ENCODE measurements at places on chromosomes 1 and 21.

DNA sequence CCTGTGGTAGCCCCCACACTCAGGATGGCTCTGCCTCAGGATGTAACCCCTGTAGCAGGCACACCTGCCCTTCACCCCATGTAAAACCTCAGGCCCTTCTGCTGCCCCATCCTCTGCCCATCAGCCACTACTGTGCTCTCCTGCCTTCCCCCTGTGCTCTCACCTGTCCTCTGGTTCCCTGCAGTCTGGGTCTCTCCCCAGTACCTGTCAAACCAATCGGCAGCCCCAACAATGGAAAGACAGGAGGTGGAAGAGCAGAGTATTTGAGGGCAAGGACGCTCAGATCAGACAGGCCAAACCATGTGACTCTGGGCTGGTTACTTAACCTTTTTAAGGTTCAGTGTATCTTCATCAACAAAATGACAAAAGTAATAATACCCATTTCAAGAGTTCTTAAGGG, 30.9 kb downstream of the SMIM12 start:
- no peak overlapping the region for H3K4me3 ChIP-seq
- H3K27me3 ChIP-seq: no peaks in the 10 kb centered on the region
- H3K36me3 ChIP-seq: peaks cover 5% of the 10 kb centered on the region
- no peaks in the 10 kb centered on the region for H3K4me1 ChIP-seq

GRCh38 chr1:58932859-58933598, 149.2 kb upstream of the JUN start:
- H3K36me3 ChIP-seq: no peaks in the 10 kb centered on the region
- no peaks in the 10 kb centered on the region for H3K27me3 ChIP-seq
- no peak for ATAC-seq
- peak overlapping the region; percentile 18 for H3K27ac ChIP-seq
- H3K4me1 ChIP-seq: peaks cover 13% of the 10 kb centered on the region

DNA sequence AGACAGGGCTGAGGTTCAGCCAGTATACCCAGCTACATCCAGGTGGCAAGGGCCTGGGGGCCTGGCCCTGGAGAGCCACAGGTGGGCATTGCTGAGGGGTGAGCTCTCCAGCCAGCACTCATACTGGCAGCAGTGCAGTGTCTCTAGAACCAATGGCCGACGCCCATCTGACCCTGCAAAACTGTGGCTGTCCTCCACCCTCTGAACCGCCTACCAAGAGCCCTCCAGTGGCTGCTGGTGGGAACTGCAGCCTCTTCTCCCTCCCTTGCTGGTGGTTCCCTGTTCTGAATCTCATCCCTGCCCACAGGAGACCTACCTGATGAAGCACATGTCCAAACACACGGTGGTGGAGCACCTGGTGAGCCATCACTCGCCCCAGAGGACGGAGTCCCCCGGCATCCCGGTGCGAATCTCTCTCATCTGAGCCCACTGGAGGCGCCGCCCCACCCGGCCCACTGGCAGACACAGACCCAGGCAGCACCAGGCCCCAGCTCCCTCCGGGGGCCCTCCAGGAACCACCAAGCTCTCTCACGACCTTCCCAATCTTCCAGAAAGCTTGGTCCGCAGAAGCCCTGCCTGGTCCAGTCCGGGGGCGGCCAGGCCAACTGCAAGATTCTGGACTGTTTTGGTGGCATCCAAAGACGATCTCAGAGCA, 22.1 kb downstream of the A3GALT2 start:
- no peaks in the 10 kb centered on the region for H3K27me3 ChIP-seq
- H3K27ac ChIP-seq: no peak overlapping the region
- H3K4me1 ChIP-seq: peaks cover 8% of the 10 kb centered on the region
- no peak overlapping the region for H3K4me3 ChIP-seq

GRCh38 chr1:219121679-219122078, 52.0 kb upstream of the LYPLAL1 start:
- no peaks in the 10 kb centered on the region for H3K27me3 ChIP-seq
- H3K36me3 ChIP-seq: no peaks in the 10 kb centered on the region
- H3K4me3 ChIP-seq: no peak overlapping the region
- H3K4me1 ChIP-seq: no peaks in the 10 kb centered on the region
- no peak for ATAC-seq

DNA sequence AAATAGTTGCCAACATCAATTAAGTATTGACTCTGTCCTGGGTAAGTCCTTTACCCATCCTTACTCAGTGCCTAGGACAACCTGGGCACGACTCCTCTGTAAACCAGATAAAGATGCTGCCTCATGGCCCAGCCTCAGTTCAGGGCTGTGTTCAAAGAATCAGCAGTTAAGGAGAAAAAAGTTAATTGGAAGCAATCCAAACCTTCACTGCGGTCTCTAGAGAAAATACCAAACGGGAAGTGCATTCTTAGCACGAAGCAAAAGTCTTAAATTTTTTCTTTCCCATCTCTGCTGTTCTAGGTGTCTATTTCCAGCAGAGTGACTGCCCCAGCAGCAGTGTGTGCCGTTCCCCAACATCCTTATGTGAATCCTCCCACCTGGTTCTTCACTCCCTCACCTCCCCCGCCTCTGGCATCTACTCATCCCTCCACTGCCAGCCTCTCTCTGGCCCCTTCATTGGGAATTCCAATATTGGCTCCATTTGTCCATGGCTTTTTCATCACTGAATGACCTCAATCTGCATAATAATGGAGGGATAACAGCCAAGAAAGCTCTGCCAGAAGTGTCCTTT, 23.2 kb downstream of the KANK4 start:
- H3K4me3 ChIP-seq: no peak overlapping the region
- no peaks in the 10 kb centered on the region for H3K36me3 ChIP-seq
- no peak overlapping the region for H3K27ac ChIP-seq
- H3K4me1 ChIP-seq: peaks cover 6% of the 10 kb centered on the region
- ATAC-seq: no peak
- peaks cover 43% of the 10 kb centered on the region for H3K27me3 ChIP-seq

DNA sequence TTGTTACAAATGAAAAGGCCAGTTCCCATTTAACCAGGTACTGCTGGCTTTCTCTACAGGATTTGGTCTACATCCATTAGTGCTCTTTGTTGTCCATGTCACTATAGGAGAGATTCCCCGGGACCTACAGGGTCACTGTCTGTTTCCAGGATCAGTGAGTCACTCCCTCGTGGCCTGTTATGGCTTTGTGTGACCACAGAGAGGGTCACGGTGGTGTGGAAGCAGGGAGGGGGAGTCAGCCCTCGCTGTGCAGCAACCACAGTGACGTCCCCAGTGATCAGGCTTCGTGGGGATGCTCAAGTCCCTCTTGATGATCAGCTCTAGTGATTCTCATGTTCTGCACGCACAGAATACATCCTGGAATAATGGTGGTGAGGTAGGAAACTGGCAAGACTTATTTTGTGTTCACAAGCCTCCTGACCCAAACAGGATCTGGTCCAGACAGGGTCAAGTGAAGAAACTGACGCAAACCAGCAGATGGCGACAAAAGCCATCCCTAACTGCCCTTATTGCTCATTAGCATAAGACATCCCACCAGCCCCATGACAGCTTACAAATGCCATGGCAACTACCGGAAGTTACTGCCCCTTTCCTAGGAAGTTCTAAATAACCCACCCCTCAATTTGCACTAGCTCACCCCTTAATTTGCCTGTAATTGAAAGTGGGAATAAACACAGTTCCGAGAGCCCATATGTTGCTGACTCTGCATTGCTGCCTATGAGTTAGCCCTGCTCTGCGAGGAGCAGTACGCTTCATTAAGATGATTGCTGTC, 98.5 kb downstream of the DISC1 start:
- H3K27me3 ChIP-seq: no peaks in the 10 kb centered on the region
- ATAC-seq: no peak
- peaks cover 10% of the 10 kb centered on the region for H3K4me1 ChIP-seq
- no peak overlapping the region for H3K27ac ChIP-seq
- H3K4me3 ChIP-seq: no peak overlapping the region

DNA sequence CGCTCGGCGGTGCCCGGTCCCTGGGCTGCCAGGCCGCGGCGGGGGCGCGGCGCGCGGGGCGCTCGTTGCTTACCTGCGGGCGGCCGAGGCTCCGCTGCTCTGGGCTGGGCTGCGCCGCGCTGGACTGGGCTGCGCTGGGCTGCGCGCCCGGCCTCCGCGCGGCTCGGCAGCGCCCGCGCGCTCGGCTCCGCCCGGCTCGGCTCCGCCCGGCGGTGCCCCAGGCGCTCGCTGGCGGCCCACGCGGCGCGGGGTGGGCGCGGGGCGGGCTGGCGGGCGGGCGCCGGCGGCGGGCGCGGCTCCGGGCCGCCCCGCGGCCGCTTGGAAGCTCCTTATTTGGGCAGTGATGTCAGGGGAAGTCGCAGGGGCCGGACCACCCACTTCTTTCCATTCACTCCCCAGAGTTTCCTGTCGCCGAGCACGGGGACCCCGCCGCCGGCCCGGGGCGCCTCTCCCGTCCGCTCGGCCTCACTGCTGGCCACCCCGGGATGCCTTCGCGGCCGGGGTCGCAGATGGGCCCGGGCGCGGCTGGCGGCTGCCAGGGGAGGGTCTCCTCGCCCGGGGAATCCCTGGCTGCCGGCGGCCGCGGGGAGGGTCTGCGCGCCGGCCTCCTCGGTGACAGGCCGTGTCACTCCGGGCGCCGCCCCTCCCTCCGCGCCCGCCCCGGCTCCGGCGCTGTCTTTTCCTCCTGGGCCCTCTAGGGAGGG, 177.7 kb upstream of the EDN2 start:
- peaks cover 87% of the 10 kb centered on the region for H3K4me1 ChIP-seq
- peak; percentile 88 for ATAC-seq
- H3K27me3 ChIP-seq: no peaks in the 10 kb centered on the region

GRCh38 chr1:160148121-160148520, 3.3 kb upstream of the ATP1A4 start:
- peaks cover 23% of the 10 kb centered on the region for H3K27me3 ChIP-seq
- H3K4me3 ChIP-seq: no peak overlapping the region
- ATAC-seq: no peak
- peaks cover 6% of the 10 kb centered on the region for H3K4me1 ChIP-seq

All from stimulated activated memory B cell treated with anti-CD40 and anti-IgM and Interleukin-4, amounts not matched to agents 10 μg/mL and 1 μg/mL and 100 μg/mL, for 72 hours (primary cell).